ENCODE measurements at places on chromosomes 1 and 21.
A peak's percentile ranks its signal among the peaks of the same experiment; 100 is the strongest.

DNA sequence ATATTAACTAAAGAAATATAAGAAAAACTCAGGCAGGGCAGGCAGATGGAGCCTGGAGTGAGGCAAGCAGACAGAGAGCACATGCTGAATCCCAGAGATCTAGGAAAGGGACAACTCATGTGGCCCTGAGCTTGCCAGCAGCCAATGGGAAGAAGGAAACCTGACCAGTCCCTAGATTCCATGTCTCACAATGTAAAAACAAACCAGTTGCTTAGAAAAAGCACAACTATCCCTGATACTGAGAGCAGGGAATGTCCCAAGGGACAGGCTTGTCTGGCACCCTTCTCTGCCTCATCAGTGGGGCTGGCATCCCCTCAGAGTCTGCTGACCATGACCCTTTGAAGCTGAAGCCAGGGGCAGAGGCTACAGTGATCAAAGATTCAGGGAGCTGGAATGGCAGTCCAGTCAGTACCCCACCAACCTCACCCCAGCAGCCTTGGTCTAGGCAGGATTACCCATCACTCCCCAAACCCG, 27.8 kb downstream of the HSPG2 start:
- no peak for DNase-seq

DNA sequence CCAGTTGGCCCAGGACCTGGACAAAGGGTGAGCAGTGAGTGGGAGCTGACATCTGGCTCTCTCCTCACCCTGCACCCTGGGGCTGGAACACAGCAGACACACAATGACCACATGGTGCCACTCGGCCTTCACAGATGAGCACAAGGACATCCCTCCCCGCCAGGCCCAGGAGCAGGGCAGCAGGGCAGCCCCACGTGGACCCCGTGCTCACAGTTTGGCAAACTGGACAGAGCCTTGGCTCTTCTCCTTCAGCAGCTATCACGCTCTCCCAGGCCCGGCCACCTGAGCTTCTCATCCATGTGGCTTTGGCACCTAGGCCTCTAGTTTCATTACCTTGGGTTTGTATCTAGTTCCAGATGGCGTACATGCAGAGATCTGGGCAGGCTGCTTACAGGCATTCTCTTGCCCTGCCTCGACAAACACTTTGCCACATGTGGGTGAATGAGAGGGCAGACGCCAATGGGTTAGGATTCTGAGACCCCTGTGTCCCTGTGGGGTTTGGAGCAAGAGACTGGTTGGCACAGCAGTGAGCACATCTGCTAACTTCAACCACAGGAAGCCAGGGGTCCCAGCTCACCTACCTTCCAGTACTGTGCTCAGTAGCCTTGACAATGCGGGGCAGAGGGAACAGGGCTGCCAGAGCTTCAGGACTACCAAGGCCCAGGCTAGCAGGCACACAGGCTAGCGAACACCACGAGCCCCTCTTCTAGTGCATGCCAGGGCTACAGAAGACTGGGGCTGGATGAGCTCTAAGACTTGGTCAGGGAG, 3.4 kb upstream of the PTPRF start:
- DNase-seq, result no peak

GRCh38 chr1:37553598-37553926, 531 bp downstream of the SNIP1 start:
- no peak for DNase-seq

DNA sequence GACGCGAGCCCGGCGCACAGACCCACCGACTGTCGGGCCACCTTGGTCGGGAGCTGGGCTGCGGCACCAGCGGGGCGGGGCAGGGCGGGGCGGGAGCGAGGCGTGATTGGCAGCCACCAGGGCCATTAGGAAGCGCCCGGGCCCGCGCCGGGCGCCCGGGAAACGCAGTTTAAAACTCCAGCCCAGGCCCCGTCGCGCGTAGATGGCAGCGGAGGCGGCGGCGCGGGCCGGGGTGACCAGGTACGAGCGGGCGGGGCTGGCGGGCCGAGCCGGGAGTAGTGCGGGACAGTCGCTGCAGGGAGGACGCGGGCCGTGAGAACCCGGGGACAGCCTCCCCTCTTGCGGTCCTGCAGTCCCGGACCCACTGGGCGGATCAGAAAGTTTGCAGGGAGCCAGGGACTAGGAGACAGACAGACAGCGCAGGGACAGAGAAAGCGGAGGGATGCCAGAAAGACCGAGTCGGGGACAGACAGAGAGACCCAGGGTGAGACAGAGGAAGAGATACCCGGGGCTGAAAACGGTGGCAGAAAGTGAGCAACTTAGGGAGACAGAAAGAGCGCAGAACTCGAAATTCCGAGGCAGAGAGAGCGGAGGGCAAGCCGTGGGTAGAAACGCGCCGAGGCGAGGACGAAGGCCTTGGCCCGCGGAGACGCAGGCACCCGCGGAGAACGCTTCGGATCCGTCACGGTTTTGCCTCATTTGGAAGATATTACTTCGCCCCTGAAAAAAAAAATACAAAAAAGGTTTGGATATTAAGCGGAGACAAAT, at the start of gene DMBX1:
DMBX1 (plus strand) TSS at position 199 of the 768 bp plus-strand sequence. CDS start 17,175 bp downstream, outside the sequence.
- no peak for DNase-seq

GRCh38 chr1:167502192-167502551, 16.2 kb downstream of the CD247 start:
- no peak for DNase-seq

DNA sequence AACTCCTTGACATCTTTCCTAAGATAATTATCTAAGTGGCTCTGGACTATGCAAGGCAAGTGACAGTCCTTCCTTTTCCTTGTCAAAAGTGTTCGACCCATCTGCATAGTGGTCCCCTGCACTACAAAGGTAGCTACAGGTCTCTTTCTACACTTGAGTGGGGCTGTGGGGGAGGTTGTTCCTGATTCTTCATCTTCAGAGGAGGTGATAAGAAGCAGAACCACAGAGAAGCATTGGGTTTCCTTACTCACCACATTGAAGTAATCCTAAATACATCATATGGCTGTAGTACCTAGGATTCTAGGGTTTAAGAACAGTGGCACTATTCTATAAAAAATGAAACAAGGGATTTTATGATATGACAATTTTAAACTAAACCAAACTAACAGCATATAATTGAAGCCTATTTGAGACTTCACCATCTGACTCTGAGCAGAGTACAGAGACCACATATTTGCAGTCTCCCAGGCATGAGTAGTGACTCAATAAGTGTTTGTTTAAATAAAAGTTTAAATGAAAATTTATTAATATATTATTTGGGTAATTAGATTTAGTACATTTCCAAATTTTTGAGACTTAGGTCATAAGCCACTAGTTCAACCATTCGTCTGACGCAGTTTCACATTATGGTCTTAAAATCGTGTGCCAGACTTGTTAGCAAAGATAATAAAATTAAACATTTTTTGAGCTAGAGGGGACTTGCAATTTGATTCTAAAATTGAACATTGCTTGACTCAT, 54.9 kb upstream of the NEK7 start:
- no peak for DNase-seq

DNA sequence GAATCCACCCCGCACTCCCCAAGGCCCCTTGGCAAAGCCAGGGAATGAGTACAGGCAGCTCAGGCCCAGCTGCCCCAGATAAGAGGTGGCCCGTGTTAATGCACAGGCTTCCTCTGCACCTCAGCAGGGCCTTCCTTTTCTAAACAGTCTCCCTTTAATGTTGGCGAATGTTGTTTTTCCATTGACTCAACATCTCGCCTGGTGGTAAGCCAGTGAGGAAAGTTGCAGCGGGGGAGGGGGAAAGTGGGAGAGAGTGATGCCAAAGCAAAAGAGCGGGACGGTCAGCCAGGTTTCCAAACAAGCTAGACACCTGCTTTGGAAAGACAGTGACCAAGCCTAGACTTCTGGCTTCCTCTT, 10.3 kb upstream of the PROX1 start:
- no peak for DNase-seq

DNA sequence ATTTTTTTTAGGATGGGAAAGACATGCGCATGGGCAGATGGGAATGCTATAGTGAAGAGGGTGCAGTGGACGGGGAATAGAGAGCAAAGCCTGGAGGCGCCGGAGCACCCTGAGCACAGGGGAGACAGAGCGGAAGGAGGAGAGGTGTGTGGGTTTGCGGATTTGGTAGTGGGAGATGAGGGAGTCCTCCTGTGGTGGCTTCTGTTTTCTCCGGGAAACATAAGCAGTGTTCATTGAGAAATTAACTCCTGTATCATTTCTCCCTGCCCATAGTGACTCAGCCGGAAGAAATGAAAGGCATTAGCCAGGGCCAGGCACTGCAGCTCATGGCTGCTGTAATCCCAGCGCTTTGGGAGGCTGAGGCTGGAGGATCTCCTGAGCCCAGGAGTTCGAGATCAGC, 4.7 kb upstream of the PTPRF start:
- peak; percentile 44 for DNase-seq

GRCh38 chr21:25898671-25899070, 163.9 kb downstream of the GABPA start:
- DNase-seq, result no peak

- DNase-seq, result peak; percentile 24
Observed at GRCh38 chr1:23184212-23184934, 15.7 kb upstream of the LUZP1 start.

DNA sequence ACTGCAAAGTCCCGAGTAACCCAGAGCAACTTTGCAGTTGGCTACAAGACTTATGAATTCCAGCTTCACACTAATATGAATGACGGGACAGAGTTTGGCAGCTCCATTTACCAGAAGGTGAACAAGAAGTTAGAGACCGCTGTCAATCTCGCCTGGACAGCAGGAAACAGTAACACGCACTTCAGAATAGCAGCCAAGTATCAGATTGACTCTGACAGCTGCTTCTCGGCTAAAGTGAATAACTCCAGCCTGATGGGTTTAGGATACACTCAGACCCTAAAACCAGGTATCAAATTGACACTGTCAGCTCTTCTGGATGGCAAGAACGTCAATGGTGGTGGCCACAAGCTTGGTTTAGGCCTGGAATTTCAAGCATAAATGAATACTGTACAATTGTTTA, 66.8 kb downstream of the ACBD6 start:
- no peak for DNase-seq

- no peak for DNase-seq
Observed at GRCh38 chr1:233620065-233620464, 6.2 kb downstream of the KCNK1 start.

- no peak for DNase-seq
Observed at GRCh38 chr1:153527023-153527682, 8.6 kb downstream of the S100A6 start.

- DNase-seq, result no peak
Observed at GRCh38 chr1:171372418-171373084, 58.6 kb downstream of the FMO4 start.

- DNase-seq, result no peak
Observed at GRCh38 chr21:45430521-45431501, 25.8 kb downstream of the COL18A1 start.

DNA sequence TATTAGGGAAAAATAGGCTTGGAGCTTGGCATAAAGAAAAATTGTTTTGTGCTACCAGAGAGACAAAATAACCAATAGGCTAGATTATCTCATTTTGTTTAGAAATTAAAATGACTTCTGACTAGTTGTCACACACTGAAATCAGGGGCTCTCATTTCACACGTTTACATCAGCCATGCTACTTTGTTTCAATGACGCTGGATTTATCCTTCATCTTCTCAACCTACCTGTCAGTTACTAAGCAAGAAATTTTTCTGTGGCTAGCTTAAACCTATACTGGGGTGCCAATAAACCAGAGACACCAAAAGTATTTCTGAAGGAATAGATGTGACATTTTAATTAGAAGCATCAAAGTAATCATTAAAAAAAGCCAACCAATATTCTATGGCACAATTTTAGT, 518.1 kb upstream of the NR5A2 start:
- no peak for DNase-seq

GRCh38 chr1:234518876-234519275, 39.9 kb upstream of the TARBP1 start:
- no peak for DNase-seq

DNA sequence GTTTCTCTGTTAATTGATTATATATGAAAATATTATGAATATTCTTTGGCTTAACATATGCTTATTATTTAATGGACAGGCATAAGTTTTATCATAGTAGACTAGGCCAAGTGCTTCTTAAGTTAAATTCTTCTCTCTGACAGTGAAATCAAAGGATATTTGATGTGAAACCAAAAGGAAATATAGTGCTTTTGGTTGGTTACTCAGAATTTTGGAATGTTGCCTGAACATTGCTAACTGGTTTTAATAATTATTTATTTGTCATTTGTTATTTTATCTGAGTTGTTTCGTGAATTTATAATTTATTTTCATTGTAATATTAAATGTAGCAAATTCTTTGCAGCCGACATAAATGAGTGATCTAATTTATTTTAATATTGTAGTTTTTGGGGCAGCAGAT, 18.3 kb downstream of the HOOK1 start:
- no peak for DNase-seq

DNA sequence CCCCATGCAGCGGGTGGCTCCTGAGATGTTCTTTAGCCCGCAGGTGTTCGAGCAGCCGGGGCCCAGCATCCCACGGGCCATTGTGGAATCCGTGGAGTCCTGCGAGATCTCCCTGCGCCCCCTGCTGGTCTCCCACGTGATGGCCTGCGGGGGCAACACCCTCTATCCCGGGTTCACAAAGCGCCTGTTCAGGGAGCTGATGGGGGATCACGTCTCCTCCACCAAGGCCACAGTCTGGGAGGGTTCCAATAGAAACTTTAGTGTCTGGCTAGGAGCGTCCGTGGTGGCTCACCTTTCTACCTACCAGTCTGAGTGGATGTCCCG, 71.0 kb downstream of the ACTL8 start:
- no peak for DNase-seq

DNA sequence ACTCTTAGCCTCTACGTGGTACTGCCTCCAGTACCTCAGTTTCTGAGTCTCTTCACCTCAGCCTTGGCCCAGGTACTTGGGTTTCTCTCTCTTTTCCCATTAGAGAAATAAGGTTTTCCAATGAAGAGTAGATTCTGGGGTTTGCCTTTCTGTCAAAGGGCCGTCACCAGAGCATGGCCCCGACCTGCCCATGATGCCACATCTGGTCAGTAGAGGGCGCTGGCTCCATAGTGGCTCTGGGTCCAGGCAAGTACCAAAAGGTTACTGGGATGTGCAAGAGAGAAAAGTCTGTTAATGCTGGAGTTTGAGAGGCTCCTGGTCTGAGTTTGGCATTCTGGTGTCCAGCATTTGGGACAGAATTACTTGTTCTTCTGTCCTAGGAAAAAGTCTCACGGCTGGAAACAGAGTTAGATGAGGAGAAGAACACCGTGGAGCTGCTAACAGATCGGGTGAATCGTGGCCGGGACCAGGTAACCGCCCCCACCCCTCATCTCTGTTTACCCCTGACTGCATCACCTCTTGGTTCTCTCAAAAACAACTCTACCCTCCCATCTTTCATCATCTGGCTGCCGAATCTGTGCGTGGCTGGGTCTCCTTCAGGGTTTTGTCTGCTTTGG, 5.3 kb upstream of the TUFT1 start:
- peak; percentile 41 for DNase-seq

GRCh38 chr1:24764848-24765247, 19.6 kb downstream of the CLIC4 start:
- no peak for DNase-seq

DNA sequence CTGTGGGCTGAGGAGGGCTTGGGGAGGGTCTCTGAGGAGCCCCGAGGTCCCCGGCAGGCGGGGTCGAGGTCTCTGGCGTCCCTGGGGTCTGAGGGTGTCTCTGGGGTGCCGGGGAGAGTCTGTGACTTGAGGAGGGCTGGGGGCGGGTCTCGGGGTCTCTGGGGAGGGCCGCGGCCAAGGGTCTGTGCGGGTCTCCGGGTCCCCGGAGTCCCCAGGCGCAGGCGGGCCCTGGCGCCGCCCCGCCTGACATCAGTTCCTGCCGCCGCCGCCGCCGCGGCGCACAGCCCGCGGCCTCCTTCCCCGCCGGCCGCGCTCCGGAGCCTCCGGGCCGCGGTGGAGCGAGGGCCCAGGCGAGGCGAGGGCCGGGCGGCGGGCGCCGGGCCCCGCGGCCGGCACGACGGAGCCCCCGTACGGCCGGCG, at the start of gene PLEKHM2:
PLEKHM2 (plus strand) TSS at position 279 of the 420 bp plus-strand sequence. CDS start 239 bp downstream, outside the sequence.
- DNase-seq, result no peak

All from RCC 7860 (cell line).